Neural crest cell (in vitro differentiated cells): ENCODE measurements at places on chromosomes 6 and 20. TPM values are rescaled to one million over a fixed set of nuclear protein-coding genes. Genes with fewer than 3 reads are reported as not detected.

GRCh38 chr6:48031711-48032110 lies 79.3 kb downstream of the PTCHD4 start:
- DNase-seq, result no peak

Gene SLC22A1
- 1.7 and 2.1 TPM in 2 replicates for total RNA-seq

- no peak for DNase-seq
Measured at GRCh38 chr20:40882152-40882551, 146.5 kb upstream of the TOP1 start.

Gene VSTM2L
- total RNA-seq, result 7.3 and 9.3 TPM in 2 replicates

Gene PPP1R3G
- 0.05 and 0.07 TPM in 2 replicates for total RNA-seq

GRCh38 chr20:45935416-45936046 lies 1.0 kb downstream of the PCIF1 start:
- no peak for DNase-seq

Gene ZSCAN16
- 11.1 and 11.8 TPM in 2 replicates for total RNA-seq

Gene SEMG1
- not detected in 2 replicates for total RNA-seq

DNA sequence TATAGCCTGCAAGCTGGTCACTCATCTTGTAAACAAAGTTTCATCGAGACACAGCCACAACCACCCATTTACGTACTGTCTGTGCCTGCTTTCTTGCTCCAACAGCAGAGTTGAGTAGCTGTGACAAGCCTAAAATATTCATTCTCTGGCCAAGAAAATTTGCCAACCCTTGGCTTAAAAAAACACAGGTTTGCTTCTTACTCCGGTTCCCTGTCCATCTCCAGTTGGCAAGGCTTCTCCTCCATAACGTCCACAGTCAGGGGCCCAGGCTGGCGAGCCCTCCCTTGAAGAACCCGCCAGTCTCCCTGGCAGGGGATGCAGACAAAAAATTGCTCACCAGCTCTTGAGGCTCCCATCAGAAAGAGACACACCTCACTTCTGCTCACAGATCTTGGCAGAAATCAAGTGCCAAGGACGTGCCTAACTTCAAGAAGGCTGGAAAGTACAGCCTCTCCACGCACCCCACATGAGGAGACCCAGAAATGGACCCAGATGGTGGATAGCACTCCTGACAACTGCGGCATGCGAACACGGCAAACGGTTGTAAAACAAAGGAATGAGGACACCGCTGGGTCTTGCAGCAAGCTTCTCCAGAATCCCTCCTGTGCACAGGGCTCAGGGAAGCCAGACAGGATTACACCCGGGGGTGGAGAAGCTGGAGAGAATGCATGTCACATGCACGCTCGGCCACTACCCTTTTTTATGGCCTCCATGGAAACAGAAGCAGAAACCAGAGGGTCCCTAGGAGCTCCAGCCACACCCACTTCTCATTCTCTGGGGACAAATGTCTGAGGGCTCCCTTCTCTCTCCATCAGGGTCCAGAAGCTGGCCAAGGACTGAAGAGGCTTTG lies 59.8 kb upstream of the SIRPA start:
- DNase-seq, result no peak

Gene SLC17A3
- not detected in 2 replicates for total RNA-seq

GRCh38 chr6:70599187-70599586 lies 32.5 kb downstream of the SDHAF4 start:
- no peak for DNase-seq

- no peak for DNase-seq
Measured at GRCh38 chr20:57688864-57689263, 21.0 kb downstream of the PMEPA1 start.

DNA sequence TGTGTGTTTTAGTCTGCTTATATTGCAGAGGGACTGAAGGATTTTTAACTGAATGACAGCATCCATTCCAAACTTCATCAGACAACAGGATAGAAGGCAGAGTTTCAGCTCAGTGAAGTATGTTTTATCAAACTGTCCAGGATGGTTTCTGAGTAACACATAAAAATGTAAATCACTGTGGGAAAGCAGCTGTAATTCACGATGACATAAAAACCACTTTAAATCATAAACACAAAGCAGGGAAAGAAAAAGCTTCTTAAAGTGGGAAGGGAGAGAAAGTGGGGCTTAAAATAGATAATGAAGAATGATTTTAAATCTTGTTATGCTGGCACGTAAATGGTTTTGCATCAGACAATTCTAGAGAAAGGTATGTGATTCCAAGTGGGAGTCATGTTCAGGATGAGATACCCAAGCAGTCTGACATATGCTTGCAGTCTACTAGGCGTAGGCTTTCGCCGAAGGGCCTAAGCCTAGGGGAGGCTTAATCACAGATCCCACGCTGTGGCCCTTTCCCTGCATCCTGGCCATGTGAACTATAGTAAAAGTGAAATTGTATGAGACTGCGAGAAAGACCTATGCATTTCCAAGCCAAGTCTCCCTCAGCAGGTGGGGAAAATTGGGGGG lies 610.6 kb downstream of the PRKN start:
- no peak for DNase-seq

Gene OR2H1
- total RNA-seq, result not detected in 2 replicates

DNA sequence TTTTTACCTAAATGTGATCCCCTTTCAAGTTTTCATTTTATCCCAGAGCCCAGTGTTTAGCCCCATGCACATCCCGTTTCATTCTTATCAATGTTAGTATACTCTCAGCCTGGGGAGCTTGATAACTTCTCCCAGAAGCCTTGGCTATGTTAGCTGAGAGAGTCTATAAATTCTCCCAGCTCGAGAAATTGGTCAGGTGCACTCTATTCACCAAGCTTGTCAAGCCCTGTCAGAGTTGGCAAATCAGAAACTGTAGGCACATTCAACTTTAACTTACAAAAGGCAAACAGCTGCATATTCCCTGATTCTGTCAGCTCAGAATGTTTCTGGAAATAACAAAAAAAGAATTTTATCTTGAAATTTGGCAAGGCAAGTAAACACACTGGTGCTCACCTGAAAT lies 62.2 kb upstream of the IMPG1 start:
- DNase-seq, result no peak

DNA sequence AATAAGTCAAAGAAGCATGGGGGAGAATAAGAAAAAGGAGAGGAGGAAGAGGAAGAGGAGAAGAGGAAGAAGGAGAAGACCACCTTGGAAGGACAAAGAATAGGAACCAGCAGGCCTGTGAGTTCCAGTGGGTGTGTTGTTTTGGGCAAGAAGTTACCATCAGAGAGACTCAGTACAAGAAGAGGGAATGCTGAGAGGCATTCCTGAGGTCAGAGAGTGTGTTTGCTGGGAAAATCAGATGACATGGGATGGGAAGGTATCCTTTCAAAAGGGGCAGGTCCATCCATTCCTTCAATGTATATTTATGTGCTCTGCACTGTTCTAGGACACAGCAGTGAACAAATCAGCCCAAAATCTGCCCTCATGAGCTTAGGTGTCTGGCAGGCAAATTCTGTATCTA lies 40.5 kb upstream of the PRIM2 start:
- DNase-seq, result no peak

Gene GABRR1
- total RNA-seq, result 0.12 TPM in 1 of 2 replicates, not detected in the other

Gene FHL5
- total RNA-seq, result not detected in 2 replicates

GRCh38 chr6:121506761-121507754 lies 71.6 kb downstream of the GJA1 start:
- DNase-seq, result no peak

DNA sequence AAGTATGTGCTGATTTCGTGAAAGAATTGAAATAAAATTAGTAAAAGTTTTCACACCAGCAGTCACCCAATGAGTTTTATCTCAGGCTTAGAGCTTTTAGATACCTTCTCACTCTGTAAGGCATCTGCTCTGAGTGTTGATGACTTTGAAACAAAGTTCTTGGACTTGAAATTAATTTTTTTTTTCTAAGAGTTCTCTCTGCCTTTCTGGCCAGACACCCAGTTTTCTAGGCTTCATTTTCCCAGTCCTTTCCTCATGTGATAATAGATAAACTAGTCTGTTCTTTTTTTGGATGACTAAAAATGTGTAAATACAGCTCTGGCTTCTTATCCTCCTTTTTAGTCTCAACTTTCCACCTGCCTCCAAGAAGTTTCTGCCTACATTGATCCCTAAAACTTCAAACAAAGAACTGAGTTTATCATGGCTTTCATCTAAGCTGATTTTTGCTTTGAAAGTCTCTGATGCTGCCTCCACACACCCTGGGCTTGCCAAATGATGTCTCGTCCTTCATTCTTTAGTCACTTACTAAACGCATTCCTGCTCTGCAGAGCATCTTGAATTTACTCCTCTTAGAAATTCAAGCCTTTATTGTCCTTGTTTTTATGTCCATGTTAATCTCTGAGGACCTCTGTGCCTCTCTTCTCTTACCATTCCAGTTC lies 32.7 kb downstream of the SLX4IP start:
- DNase-seq, result no peak

Gene PNPLA1
- not detected in 2 replicates for total RNA-seq

DNA sequence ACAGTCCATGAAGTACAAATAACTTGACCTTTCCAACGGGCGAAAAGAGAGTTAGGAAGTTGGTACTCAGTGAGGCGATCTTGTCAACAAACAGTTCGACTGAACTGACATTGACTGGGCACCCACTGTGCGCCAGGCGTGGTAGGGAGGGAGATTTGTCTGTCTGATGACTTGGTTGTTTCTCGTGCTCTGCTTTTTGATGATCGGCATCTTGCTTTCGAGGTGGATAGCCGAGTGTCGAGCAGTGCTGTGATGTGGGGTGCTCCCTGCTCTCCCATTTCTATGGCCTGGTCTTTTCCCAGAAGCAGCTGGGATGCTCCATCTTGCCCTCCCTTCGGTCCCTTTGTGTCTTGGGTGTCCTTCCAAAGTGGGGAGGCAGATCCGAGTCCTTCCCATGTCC lies 30.4 kb downstream of the RPP40 start:
- DNase-seq, result no peak

GRCh38 chr6:169527306-169527705 lies 174.5 kb downstream of the WDR27 start:
- no peak for DNase-seq

DNA sequence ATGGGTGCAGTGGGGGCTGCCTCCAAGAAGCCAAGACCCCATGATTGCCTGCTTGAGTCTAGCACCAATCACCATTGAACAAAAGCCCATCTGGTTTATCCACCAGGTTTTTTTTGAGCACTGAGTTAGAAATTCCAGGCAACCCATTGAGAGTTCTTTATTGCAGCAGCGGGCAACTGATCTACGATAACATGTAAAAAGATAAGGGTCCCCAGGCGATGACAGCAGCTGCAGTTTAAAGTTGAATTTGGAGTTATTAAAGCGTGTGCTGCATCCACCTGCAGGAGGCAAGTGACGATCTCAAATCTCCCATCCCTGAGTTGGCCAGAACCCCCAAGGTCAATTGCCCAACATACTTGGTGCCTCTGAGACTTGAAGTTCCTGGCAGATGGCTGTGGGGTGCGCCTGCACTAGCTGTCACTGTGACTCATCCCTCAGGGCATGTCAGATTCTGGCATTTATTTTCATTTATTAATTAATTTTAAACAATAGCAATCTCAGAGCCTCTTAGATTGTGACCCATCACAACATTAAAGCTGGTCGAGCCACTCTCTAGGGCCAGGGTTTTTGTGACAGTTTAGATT lies 290.4 kb upstream of the SULF2 start:
- no peak for DNase-seq

GRCh38 chr20:39849664-39850063 lies 839.4 kb downstream of the MAFB start:
- no peak for DNase-seq

Gene LRRN4
- not detected in 2 replicates for total RNA-seq

- no peak for DNase-seq
Measured at GRCh38 chr6:14858808-14859207, 387.1 kb upstream of the JARID2 start.

- DNase-seq, result no peak
Measured at GRCh38 chr20:3374296-3374695, 33.2 kb downstream of the DNAAF9 start.

DNA sequence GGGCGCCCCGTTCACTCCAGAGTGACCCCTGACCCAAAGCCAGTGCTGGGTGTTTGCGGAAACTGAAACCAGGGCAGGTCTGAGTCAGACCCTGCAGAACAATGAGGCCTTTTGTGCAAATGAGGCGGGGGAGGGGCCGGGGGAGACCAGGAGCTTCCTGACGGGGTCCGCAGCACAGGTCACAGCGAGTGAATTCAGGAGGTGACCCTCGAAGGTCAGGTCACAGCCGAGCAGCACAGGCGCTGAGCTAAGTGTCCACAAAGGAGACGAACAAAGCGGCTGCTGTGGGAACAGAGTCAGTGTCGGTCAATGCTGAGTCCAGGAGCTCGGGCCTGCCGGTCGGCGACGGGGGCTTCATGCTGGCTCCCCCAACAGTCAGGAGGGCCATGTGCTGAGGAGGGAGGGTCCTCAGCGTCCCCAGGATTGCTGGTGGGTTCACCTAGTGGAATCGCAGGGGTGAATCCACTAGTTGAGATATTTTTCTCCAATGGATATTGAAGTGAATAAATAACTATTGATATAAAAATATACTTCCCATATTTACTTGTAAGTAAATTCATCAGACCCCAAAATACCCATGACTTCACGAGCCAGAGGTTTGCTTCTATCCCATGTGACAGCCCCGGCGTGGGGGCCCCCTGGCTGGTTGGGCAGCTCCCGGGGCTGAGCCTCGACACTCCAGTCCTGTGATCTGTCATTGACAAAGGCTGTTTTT lies 188.4 kb upstream of the SULF2 start:
- peak; percentile 77 for DNase-seq

DNA sequence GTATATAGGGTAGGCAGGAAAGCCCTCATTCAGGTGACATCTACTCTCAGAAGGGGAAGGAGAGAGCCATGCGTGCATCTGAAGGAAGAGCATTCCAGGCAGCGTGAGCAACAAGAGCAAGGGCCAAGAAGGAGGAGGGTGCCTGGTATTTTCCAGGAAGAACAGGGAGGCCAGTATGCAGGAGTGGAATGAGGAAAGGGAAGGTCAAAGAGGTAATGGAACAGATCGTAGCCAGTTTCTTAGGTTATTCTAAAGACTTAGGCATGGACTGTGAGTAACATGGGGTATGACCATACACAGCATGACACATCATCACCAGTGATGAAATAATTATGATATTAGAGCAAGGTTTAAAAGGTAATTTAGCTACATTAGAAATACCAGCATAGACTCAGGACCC lies 24.1 kb downstream of the ALDH8A1 start:
- DNase-seq, result no peak

Gene IPCEF1
- 0.28 and 0.52 TPM in 2 replicates for total RNA-seq

GRCh38 chr6:97563529-97563928 lies 280.5 kb upstream of the MMS22L start:
- DNase-seq, result no peak

- DNase-seq, result no peak
Measured at GRCh38 chr6:72861935-72862432, 240.1 kb downstream of the KCNQ5 start.
